Esophagus squamous epithelium (tissue), 5 donors: ENCODE measurements at places on chromosomes 4 and X. TPM values are rescaled to one million over a fixed set of nuclear protein-coding genes. Genes with fewer than 3 reads are reported as not detected.

Gene PAGE2B
- not detected for total RNA-seq

DNA sequence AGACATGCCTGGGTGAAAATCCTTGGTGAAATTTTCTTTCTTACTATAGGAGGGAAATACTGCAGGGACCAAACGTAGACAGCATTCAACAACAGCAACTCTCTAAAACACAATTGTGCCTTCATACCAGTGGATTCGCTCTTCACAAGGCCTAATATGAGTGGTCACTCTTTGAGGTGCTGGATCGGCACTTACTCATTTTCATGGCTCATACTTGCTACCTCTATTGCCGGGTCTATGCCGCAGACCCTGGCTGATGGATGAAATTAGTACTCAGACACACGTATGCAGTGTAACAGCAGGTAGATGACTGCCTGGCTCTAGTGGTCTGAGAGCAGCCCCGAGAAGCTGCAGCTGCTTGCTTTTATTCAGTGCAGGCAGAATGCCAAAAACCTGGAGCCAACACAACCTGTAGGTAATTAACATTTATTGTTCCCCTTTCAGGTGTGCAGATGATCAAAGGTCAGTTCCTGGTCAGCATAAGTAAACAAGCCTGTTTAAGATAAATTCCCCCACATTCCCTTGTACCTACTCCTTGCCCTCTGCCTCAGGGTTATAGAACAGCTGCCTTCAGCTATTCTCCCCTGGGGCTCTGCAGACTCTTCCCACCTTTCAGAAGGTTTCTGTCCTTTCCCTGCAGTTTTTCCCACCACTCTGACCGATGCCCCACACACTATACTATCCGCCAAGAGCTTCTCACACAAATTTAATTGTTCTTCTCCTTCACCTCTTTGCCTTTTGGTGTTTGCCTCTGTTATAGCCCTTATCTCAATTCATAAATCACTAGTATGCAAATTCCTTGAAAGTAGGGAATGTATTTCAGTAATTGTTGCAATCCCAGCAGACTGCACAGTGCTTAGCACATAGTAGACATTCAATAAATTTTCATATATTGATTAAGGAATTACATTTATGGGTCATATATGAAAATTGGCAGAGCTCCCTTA, 210.0 kb downstream of the SPANXN3 start:
- DNase-seq: no peak

- DNase-seq: no peak
These were observed 31.2 kb downstream of the ZNF827 start for GRCh38 chr4:145907390-145907789.

Gene GPRIN3
- total RNA-seq: 4.2 TPM

Gene TMEM255A
- total RNA-seq: 0.19 TPM

DNA sequence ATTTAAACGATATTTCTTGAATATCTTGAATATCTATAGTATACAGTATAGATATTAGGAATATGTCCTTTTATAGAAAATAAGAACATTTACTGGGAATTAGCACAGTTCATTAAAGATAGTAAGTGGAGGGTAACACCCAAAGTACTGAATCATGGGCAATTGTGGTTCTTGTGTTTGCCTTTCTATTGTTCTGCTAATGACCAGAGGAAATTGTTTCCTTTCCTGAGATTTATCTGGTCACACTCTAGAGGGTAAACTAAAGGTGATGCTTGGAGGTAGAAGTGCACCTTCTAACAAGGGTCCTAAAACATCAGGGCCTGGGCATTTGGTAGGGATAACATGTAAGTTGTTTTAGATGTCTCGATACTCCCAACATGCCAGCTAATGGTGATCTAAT, 241.3 kb upstream of the SFRP2 start:
- no peak for DNase-seq

DNA sequence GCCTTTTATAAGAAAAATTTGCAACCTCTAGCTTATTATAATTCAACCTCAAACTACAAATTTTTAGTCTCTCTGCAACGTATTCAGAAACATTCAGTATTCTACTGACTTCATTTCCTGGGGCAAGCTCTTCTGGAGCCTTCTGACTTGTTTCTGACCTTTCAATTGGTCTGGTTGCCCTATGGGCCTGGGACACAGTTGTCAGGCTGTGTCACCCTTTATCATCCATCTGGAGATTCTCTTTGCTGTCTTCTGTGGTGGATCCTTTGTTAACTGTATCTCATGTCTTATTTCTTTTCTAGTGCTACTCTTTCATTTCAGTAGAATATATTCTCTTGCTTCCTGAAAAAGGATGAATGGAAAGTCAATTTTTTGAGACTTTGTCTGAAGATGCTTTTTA, 55.1 kb upstream of the PGRMC2 start:
- DNase-seq: no peak

Gene TEX13B
- total RNA-seq: not detected

Gene PNMA3
- total RNA-seq: not detected

Gene NRK
- total RNA-seq: not detected

Gene SPANXN2
- not detected for total RNA-seq

DNA sequence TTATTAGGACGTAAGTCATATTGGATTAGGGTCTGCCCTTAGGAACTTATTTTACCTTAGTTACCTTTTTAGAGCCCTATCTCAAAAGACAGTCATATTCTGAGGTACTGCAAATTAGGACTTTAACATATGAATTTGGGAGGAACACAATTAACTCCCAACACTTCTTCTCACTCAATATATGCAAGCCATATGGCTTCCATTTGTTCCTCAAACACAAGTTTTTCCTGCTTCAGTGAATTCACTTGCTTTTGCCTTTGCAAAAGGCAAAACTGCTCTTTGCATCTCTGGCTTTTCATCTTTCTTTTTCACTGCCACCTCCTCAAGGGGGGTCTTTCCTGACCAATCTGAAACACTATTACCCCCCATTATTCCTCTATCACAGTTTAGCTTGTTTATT, 220.3 kb downstream of the KCTD8 start:
- DNase-seq: no peak

DNA sequence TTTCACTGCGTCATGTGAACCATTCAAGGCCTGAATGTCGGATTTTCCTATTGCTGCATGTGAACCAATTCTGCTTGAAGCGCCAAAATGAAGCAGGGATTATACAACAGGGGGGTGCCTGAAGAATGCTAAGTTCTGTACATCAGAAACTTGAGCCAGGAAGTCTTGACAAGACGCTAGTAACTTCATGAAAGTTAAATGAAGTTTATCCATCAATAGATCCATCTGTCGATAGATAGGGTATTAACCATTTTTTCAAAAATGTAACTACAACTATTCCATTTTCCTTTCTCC, 590 bp upstream of the NAF1 start:
- no peak for DNase-seq

DNA sequence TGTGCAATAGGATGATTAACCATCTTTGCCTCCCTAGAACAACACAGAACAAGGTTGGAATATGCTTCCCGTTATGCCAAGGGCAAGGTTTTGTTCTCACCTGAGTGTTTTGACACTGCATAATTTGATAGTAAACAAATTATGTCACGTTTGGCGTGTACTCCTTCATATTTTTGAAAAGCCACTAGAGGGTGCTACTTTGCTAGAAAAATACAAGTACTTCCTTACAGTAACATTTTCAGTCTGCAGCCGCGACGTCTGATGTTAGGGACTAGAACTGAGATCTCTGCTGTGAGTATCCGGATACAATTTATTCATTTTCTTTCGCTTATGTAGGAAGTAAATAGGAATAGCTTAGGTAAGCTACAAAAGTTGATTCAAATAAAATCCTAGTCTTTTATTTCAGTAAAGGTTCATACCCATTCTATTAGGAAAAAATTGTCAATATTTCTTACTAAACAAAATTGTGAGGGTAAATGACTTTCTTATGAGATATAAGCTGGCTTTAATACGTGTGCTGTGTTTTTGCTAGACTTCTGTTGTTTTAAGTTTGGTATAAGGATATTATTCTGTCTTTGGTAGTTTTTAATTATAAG, 181.1 kb upstream of the WDFY3 start:
- peak; percentile 0 for DNase-seq

Gene RADX
- 2.3 TPM for total RNA-seq

Gene MGAT4D
- not detected for total RNA-seq

- no peak for DNase-seq
These were observed 65.3 kb upstream of the CCSER1 start for GRCh38 chr4:90061881-90062280.

DNA sequence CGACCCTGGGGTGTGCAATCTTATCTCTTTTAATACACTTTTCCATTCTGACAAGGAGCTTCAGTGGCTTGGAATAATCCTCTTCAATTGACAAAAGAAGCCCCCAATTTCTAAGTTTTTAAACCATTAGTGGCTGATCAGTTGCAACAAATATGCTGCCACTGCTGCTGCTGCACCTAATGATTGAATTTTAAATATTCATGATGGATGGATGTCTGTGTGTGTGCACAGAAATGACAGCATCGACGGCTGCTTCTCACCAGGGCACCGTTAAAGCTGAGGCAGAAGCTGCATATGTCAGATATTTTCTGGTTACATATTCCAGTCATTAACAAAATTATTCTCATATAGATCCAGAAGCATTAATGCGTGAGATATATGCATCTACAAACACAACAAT, 182.4 kb downstream of the MGST2 start:
- no peak for DNase-seq

Gene SFRP2
- total RNA-seq: 2.2 TPM

- DNase-seq: no peak
These were observed 7.2 kb downstream of the OCIAD2 start for GRCh38 chr4:48899432-48899749.

GRCh38 chrX:139213241-139213709, 317.3 kb upstream of the F9 start:
- no peak for DNase-seq

Gene BCORL1
- total RNA-seq: 3.2 TPM

GRCh38 chrX:33062041-33062440, 149.3 kb downstream of the DMD start:
- no peak for DNase-seq

DNA sequence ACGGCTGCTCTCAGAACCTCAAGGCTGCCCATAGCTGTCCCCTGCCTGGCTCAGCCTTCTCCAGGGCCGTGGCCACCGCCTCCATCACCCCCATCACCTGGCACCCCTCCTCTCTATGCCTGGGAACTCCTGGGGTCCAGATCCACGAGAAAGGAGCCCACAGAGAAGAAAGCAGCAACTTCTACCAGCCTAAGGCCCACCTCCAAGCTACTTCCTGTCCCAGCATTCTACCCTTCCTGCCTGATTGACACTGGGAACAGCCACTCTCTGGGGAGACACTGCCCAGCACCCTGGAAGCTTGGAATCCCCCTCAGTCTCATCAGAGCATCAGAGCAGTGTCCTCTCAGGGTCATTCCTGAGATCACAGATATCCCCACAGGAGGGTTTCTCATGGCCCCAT, 36.9 kb upstream of the PROM1 start:
- DNase-seq: no peak

GRCh38 chr4:125091101-125091500, 223.7 kb upstream of the FAT4 start:
- no peak for DNase-seq

DNA sequence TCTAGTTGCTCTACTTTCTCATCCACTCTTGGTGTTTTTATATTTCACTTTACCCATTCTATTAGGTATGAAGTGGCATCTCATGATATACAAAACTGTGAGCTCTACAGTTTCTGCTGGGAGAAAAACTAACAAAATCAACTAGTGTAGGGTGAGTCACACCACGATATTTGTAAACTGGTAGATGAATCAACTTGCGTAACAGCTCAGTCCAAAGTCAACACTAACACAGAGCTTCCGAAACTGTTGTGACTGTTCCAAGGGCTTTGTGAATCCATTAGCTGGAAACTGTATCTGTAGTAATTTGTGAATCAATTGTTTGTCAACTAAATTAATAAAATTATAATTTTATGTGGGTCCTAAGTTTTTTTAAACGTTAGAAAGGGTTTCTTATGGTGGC, 119.8 kb upstream of the TSPAN5 start:
- DNase-seq: no peak

DNA sequence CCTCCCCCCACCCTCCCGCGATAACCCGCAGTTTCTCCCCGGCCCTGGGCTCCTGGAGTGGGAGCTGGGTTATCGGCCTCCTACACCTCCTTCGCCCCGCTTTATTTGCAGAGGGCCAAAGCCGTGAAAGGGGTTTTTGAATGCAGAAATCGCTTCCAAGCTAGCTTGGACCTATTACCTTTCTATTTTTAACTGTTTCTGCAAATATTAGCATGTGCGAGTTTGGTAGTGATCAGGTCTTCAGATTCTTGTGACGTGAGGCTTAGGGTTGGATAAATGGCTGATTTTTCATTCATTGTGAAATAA, 1.3 kb downstream of the USP9X start:
- no peak for DNase-seq

Gene TCEAL2
- 0.57 TPM for total RNA-seq

Gene METAP1
- total RNA-seq: 66.2 TPM

Gene SCD5
- total RNA-seq: 6.3 TPM

Gene MEPE
- not detected for total RNA-seq

Gene SPOCK3
- total RNA-seq: not detected

Gene KCND1
- 0.04 TPM for total RNA-seq
